ENCODE measurements at places on chromosomes 16 and 17. TPM values are rescaled to one million over a fixed set of nuclear protein-coding genes. Genes with fewer than 3 reads are reported as not detected.

Gene ITGAD
- not detected for total RNA-seq

Gene TMEM238L
- not detected for total RNA-seq

Gene ALOX12
- total RNA-seq: not detected

Gene TEKT5
- not detected for total RNA-seq

Gene TMC8
- total RNA-seq: 0.76 TPM

Gene PRSS8
- not detected for total RNA-seq

Gene KCNH6
- under 0.01 TPM for total RNA-seq

Gene KRT14
- not detected for total RNA-seq

Gene OTOP3
- not detected for total RNA-seq

Gene TMUB2
- 19.5 TPM for total RNA-seq

Gene SSTR5
- total RNA-seq: not detected

Gene SLC5A10
- total RNA-seq: not detected

Gene NAA60
- total RNA-seq: 27.5 TPM

Gene CBFA2T3
- not detected for total RNA-seq

Gene KRTAP16-1
- total RNA-seq: not detected

Gene KRT31
- total RNA-seq: not detected

Gene RAB40C
- total RNA-seq: 8.4 TPM

Gene AATK
- 5.2 TPM for total RNA-seq

Gene KRT33A
- not detected for total RNA-seq

Gene NAGLU
- 21.1 TPM for total RNA-seq

Gene SAP30BP
- total RNA-seq: 93.6 TPM

Gene RASL10B
- total RNA-seq: 0.32 TPM

Gene CRYM
- not detected for total RNA-seq

Gene PCYT2
- 45.5 TPM for total RNA-seq

Gene SMIM36
- total RNA-seq: not detected

Gene PIRT
- total RNA-seq: not detected

Gene PIMREG
- total RNA-seq: 26.0 TPM

Gene INPP5K
- 42.2 TPM for total RNA-seq

Gene METTL2A
- total RNA-seq: 22.4 TPM

Gene NEUROD2
- not detected for total RNA-seq

Gene FBXW10
- not detected for total RNA-seq

Gene DNAH2
- total RNA-seq: under 0.01 TPM

Gene SEZ6
- total RNA-seq: not detected

Gene FZD2
- total RNA-seq: 1.4 TPM
